ENCODE measurements at places on chromosomes 5 and 9.

DNA sequence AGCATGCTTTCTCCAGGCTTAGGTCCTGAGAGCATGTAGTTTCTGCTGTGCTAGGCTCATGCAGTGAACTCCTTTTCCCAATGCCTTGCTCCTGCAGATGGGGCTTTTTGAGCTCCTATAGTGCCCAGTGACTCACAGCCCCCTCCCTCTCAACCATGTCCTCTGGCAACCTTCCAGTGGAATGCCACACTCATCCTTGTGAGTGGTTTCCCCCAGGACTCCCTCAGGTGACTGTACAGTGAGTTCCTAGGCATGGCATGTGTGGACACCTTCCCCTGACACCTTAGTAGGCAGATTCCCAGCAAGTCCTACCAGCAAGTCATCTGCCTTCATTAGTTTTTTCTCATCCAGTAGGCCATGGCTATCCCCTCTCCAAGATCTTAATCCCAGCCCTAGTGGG is 72.4 kb upstream of the CXCL14 start:
- DNase-seq, result no peak

- no peak for DNase-seq
Observed at GRCh38 chr5:139649082-139649991, 1.2 kb downstream of the CXXC5 start.

DNA sequence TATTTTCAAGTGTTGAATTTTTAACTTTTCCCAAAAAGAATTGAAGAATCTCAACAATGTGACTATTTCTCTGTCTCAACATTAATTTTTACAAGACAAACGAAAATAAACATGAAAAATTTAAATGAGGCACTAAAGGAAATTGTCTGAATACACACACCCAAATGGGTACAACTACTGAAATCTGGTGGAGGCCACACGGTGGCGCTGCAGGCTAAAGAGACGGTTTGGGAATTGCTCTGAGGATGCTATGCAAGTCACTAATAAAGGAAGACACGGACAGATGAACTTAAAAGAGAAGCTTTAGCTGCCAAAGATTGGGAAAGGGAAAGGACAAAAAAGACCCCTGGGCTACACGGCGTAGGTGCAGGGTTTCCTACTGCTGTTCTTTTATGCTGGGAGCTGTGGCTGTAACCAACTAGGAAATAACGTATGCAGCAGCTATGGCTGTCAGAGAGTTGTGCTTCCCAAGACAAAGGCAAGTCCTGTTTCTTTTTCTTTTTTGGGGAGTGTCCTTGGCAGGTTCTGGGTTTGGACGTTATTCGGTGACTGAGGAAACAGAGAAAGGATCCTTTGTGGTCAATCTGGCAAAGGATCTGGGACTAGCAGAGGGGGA is at the start of gene PCDHB10:
Gene PCDHB10, plus strand, starts transcription at position 244 of the 616 bp plus-strand sequence. Its CDS starts 200 bp downstream, at position 444.
- DNase-seq, result peak; percentile 14

DNA sequence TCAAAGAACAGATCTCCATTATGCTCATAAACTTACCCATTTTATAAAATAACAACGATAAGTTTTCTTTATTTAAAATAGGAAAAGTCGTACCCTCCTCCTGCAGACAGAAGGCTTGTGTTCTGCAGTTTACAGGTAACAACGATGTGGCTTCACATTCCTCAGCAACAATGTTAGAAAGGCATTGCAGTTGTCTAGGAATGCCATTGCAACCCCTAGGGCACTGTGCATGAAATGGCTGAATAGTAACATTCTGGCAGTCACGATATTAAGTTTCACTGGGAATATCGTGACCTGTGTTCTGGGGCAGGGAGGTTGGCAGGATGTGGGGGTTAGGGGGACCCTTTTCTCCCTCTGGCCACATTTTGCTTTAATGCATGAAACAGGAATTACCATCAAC is 331.9 kb downstream of the DEPDC1B start:
- DNase-seq, result no peak

DNA sequence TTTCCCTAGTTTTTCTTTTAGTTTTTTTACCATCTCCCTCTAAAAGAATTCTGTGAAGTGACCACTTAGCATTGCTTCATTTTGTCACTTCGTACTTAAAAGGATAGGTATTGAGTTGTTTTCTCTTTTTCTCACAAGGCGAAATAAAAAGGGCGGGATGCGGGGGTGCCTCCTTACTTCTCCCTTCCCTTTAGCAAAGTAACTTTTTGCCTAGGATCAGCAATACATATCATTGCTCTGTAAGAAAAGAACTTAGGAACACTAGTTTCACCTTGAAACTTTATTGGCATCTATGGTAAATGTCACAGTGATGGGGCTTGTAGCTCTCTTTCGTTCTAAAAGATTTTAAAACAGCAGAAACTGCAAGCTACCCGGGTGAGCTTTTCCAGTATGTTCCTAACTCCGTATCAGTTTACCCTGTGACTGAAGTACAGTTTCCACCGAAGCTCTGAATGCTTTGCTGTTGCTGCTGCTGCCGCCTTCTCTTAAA is 4.1 kb downstream of the PRDM6 start:
- DNase-seq, result no peak

GRCh38 chr9:37948417-37948980 is 44.6 kb upstream of the SLC25A51 start:
- no peak for DNase-seq

- no peak for DNase-seq
Observed at GRCh38 chr9:7367726-7368125, 431.9 kb downstream of the DMAC1 start.

DNA sequence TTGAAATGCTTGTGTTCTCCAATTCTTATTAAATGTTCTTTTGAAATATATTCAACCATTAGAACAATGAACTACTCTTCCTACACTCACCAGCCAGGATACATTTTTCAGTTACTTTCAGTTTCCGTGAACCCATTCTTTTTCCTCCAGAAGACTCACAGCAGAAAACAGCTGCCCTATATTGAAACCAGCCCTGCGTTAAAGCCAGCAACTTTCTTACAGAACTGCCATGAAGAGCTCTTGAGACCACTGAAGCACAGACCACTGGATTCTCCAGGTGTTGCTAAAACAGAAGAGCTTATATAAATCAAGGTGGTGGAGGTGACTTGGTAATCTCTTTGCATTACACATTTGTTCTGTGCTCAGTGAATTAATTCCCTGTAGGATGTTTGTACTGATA is 365.9 kb upstream of the C9orf72 start:
- DNase-seq, result no peak

DNA sequence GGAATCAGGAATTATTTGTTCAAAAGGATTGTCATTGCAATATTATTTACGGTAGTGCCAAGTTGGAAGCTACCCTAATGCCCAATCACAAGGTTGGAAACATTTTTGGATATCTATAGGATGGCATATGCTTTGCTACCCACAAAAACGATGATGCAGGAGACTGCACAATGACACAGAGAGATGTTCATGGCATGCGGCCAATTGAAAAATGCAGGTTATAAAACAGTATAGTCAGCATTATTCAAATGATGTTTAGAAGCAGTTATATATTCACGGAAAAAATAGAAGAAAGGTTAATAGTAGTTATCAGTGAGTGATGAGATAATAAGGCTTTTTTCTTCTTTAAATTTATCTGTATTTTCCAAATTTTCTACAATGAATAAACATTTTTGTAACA is 5.9 kb upstream of the ACSL6 start:
- no peak for DNase-seq

DNA sequence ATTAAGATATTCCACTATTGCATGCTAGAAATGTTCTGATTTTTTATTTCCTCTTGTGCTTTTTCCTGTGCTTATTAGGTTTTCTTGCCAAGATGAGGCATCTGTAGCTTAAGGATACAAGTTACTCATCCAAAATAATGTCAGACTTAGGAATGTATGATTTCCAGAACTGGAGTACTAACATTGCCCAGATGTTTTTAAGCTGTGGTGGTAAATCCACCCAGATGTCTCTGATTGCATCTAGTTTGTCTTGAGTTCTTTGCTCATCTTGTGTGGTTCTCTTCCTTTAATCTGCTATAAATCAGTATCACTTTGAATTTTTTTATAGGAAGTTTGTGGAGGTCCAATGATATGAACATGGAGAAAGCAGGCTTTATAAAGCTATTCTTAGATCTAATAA is 337.5 kb upstream of the ZNF608 start:
- DNase-seq, result peak; percentile 92
